ENCODE measurements at places on chromosomes 5 and 9.

GRCh38 chr5:108046955-108047670, 334.8 kb downstream of the FBXL17 start:
- no peak for DNase-seq

DNA sequence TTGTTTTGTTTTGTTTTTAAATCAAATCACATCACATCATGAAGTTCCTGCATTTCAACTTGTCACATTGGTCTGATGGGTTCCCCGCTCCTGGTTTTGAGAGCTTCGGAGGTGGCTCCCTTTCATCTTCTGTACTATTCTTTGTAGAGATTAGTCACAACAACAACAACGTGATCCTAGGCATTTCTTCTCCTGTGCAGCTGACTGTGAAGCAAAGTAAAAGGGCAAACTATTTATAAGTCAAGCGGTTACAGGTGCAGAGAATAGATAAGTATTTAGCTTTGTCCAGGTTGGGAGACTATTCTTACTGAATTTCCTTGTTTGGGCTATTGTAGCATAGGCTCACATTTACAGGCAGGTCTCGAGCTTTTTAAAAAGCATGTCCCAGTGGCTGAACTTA, 197.7 kb upstream of the CDKN2B start:
- no peak for DNase-seq

GRCh38 chr9:124279531-124280175, 21.9 kb downstream of the NEK6 start:
- no peak for DNase-seq

DNA sequence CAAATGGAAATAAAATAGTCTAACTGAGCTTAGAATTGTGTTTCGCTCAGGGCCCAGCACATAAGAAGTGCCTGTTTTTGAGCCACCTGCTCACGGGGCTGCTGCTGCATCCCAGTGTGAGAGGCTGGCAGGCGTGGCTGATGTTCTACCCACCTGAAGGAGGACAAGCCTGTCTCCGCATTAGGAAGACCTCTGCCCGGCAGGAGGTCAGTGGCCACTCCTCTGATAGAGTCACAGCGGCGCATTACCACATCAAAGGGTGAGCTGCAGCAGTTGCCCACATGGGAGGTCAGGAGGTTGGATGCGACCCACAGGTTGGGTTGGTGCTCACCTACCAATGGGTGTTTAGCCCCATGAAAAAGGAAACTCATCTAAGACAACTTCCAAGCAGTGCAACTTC, 3.7 kb upstream of the SLC6A7 start:
- DNase-seq = no peak

GRCh38 chr9:117473293-117473692, 58.4 kb upstream of the ASTN2 start:
- no peak for DNase-seq

GRCh38 chr9:126150411-126151030, 176.1 kb upstream of the MVB12B start:
- peak; percentile 89 for DNase-seq

DNA sequence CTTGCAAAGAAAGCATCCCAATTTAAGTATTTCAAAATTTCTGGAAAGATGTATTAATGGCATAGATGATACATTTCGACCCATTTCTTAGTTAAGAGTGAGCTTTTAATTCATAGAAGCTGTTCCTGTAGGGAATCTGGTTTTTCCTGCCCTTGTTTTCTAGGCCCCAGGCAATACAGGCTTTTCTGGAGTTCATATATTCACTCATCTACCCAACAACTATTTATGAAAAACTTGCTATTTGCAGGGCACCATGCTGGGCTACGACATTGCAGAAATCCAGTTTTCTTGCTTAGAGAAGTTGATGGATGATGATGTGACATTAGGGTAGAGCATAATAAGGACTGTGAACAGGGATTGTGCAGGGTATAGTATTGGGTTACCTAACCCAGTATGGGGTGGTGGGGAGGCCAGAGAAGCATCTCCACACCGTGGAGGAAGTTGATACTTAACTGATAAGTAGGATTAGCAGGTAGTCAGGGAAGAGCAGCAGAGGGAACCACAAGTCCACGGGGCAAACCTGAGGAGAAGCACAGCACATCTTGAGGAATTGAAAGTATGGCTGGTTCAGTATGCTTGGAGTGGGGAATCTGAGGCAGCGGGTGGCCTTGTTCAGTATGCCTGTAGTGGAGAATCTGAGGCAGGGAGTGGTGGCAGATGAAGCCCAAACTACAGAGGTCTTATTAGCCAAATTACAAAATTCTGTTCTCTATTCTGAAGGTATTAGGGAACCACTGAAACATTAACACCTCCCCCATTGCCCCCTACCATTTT, 247.5 kb downstream of the ARRDC3 start:
- DNase-seq = no peak

DNA sequence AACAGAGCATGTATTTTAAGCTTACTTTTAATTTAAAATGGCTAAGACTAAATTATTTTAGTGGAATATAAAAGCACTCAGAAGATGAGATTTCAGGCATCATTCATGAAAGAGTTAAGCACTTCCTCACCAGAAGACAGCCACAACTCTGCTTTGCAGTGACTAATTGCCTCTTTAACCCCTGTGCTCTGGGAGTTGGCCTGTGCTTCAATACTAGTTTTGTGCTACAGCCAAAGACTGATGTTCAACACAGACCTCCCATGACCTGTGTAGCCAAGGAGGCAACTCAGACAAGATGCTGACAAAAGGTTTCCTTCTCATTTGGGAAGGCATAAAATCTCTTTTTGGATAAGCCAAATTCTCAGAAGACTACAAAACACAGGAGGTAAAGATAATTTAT, 353.5 kb downstream of the FBXL17 start:
- DNase-seq = no peak

DNA sequence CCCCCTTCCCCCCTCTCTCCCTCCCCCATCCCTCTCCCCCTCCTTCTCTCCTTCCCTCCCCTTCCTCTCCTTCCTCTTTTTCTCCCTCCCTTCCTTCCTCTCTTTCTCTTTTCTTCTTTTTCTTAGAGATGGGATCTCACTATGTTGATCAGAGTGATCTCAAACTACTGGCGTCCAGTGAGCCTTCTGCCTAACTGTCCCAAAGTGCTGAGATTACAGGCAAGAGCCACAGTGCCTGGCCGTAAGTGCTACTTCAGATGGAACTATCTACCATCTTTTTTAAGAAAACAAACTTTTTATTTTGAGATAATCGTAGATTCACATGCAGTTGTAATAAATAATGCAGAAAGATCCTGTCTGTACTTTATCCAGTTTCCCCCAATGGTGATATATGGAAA, 6.3 kb downstream of the RCL1 start:
- DNase-seq = no peak

- no peak for DNase-seq
These were observed 202.2 kb downstream of the RGS3 start for GRCh38 chr9:113665756-113666155.

- peak; percentile 32 for DNase-seq
These were observed 4.1 kb upstream of the DNAJB5 start for GRCh38 chr9:34985311-34985899.

DNA sequence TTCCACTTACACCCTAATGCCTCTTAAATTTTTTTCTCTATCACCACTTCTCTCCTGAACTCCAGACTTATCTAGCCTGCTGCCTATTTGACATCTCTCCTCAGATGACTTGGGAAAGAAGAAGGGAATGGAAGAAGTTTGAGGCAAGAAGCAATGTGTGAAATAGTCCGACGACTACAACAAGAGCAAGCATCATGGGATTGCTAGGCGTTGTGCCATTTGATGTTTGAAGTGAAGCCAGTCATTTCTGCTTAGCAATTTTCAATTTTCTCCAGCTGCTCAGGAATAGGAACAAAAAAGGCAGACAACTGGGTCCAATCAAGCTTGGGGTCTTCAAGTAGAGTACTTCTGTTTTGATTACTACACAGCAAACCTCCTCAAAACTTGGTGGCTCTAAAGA, 106.4 kb downstream of the HSD17B3 start:
- DNase-seq = no peak

- DNase-seq = no peak
These were observed 32.2 kb downstream of the STXBP1 start for GRCh38 chr9:127644146-127644827.

DNA sequence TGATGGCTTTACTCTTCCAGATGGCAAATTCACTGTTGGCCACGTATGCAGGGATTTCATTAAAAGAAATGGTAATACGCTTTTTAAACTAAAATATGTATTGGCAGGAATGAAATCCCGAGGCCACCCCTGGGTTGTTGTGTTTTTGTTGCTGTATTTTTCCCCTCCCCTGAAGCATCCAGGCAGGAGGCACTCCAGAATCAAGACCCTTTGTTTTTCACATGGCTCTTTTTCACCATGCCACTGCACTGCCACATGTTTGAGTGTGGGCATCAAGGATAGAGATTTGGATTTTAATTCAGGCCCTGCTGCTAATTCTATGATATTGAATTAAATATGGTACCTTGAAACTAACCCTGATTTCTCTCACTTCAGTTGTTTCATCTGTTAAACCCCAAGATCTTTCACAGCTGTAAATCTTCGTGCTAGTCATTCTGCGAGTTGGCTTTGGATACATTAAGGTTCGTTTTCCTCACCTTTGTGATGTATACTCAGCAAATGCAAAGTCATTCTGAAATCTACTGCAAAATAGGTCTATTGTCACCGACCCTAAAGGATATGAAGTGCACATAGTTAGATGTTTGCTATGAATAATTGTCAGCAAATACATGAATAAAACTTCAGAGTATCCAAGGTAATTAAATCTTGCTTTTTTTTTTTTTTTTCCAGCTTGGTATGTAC, 533.4 kb downstream of the PTPRD start:
- DNase-seq = no peak

DNA sequence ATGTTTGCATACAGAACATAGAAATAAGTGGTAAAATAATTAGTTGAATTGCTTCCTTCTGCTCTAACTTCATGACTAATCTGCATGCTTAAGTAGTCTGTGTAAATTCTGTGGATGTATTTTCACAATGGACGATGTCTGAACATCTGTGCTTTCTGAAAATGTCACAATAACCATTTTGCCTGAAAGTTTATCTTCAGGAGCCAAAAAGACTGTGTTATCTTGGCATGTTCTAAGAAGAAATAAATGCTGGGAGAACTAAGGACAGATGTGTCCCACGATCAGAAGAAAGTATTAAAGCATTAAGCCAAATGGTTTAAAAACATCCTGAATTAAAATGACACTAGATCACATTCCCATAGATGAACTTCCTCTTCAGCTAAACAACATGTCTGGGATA, 397.6 kb downstream of the SPOCK1 start:
- DNase-seq = no peak

DNA sequence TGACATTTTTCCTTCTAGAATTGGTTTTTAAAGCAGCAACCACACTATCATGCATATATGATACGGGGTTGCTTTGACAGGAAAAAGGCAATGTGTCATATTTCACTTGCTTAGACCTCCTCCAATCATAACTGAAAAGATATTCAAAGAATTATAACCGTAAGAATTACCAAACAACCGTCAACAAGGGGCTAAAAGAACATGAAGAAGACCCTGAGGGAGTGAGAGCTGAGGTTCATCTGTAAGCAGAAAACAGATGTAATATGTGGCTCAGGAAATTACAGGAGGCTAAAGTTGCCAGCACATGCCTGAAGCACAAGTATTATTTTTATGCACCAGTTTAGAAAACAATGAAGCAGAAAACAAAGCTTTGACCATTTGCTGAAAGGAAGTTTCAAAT, 78.9 kb downstream of the APBA1 start:
- no peak for DNase-seq

GRCh38 chr9:88824711-88825110, 166.6 kb upstream of the S1PR3 start:
- no peak for DNase-seq

DNA sequence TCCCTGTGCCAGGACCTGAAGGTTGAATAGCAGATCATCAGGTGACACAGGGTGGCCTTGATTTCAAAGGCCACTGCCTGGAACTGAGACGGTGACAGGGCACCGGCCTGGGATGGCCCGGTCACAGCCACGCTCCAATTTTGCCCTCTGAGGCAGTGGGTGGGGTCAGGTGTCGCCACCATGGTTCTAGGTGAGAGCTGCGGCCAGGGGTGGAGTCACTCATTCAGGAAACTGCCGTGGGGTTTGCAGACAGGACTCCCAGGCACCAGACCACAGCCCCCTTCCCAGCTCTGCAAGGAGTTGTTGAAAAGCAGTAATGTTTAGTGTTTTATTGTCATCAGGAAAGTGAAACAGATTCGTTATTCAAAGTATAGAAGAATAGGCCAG, 17.3 kb upstream of the RNU6ATAC start:
- no peak for DNase-seq

- DNase-seq = no peak
These were observed 179.4 kb downstream of the SNX18 start for GRCh38 chr5:54696931-54697330.

- no peak for DNase-seq
These were observed 5.8 kb upstream of the TRIM14 start for GRCh38 chr9:98124637-98125426.

DNA sequence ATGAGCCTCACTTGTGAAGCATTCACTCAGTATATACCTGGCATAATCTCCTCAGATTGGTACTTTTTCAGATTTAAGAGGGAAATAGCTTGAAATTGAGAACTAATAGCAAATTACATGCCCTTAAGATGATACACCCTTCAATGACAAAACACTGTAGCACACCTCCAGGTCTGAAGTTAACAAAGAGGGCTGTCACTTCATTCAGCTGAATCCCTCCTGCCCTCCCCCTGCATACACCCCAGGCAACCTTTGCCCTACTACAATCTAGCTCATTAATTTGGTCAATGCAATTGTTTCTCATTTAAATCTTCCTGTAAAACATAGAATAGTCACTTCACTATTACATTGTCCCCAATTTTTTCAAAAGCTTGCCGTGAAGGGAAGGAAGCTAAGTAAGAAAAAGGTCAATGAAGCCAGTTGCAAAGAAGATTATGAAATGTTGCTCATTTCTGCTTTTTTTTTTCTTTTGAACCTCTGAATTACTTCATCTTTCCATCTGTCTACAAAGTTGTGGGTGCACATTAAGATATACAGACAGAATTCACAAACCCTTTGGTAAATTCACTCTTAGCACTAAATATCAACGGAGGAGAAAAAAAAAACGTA, 294.8 kb upstream of the PTGER4 start:
- DNase-seq = no peak

GRCh38 chr9:89955626-89956025, 350.8 kb downstream of the GADD45G start:
- no peak for DNase-seq

DNA sequence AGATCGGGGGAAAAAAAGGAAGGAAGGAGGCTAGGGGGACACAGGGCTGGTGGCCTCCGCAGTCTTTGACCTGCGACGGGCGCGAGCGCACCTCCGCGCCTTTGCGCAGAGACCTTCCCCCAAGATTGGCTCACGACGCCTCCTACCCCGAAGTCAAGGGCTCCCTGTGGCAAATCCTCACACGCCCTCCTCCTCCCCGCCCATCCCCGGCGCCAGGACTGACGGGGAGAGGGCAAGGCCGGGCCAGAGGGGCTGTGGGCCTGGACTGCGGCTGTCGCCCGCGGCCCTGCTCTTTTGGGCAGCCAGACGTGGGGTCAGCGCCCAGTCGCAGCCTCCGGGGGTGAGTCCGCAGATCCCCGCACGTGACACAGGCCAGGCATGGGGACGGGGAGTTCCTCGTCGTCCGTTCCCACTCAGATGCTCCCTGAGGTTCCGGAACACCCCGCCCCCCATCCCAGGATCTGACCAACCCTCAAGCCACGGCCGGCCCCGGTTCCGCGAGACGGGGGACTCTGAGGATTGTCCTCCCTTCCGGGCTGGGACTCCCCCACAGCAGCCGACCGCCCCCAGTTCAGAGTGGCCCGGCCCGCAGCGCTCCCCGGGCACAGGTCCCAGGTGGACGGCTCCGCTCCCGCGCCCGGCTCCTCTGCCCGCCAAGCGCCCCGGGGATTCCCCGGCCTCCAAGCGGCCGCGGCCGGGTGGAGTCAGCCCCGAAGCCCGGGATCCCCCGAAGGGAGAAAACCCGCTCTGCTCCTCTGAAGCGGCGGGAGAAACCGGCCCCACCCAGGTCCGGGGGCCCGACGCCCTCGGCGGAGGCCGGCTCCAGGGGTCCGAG, 543 bp upstream of the ANKRD33B start:
- DNase-seq = no peak
